ENCODE measurements at places on chromosomes 3 and 15. TPM values are rescaled to one million over a fixed set of nuclear protein-coding genes. Genes with fewer than 3 reads are reported as not detected.

SLC35G2 gene
- 0.12 TPM for total RNA-seq

ADAMTS7 gene
- 0.10 TPM for total RNA-seq

FGD5 gene
- total RNA-seq, result 0.17 TPM

FYCO1 gene
- total RNA-seq, result 15.7 TPM

CLSTN2 gene
- not detected for total RNA-seq

PCOLCE2 gene
- not detected for total RNA-seq

ISLR gene
- not detected for total RNA-seq

MYO5C gene
- total RNA-seq, result 2.8 TPM

GCHFR gene
- 33.9 TPM for total RNA-seq

ACKR2 gene
- 0.40 TPM for total RNA-seq

ITIH3 gene
- not detected for total RNA-seq

AADACL2 gene
- total RNA-seq, result not detected

LRTM1 gene
- total RNA-seq, result not detected

MYZAP gene
- not detected for total RNA-seq

CTXN2 gene
- not detected for total RNA-seq

LRRC28 gene
- 19.2 TPM for total RNA-seq

WDR76 gene
- total RNA-seq, result 76.8 TPM

ATP2B2 gene
- total RNA-seq, result not detected

RMDN3 gene
- 26.0 TPM for total RNA-seq

HCLS1 gene
- 339 TPM for total RNA-seq

SPATA12 gene
- total RNA-seq, result not detected

P2RY1 gene
- total RNA-seq, result 0.17 TPM

KAT2B gene
- 91.3 TPM for total RNA-seq

GOLGA8J gene
- total RNA-seq, result 0.65 TPM

PDZRN3 gene
- total RNA-seq, result not detected

TGM5 gene
- not detected for total RNA-seq

CPEB1 gene
- total RNA-seq, result not detected
